ENCODE measurements at places on chromosomes 3 and 15.

DNA sequence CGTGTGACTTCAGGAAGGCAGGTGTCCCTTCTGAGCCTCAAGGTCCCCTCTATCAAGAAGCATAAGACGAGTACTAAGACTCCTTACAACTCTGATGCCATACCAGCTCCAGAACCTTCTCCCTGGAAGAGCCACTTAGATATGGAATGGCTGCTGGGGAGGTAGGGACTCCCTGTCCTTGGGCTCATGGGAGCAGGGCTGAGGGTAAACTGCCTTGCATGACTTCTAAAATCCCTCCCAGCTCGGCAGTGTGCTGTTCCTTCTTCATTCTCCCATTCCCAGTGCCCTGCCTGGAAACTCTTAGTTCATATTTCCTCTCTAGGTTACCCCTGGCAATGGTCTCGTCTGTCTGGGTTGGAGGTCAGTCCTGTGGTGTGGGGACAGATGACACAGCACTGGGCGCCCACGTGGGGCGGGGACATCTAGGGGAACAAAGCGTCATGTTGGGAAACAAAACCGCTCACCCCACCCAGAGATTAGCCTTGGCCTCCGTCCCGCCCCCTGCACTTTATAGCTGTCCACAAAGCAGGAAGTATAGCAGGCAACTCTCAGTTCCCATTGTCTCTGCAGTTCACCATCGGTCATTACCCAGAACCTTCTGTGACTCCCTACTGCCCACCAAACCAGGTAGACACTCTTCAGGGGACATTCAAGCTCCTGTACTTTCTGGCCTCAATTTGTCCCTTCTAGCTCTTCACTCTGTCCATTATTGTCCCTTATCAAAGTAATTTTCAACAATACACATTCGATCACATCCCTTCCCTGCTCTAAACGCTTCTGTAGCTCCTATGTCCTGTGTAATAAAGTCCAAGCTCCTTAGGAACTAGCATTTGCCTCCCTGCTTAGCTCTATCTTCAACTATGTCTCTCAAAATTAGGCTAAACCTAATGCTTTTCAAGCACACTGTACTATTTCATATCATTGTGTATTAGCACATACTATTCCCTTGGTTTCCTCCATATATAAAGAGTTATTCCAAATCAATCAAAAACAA lies 73.8 kb downstream of the IQSEC1 start:
- DNase-seq = no peak

DNA sequence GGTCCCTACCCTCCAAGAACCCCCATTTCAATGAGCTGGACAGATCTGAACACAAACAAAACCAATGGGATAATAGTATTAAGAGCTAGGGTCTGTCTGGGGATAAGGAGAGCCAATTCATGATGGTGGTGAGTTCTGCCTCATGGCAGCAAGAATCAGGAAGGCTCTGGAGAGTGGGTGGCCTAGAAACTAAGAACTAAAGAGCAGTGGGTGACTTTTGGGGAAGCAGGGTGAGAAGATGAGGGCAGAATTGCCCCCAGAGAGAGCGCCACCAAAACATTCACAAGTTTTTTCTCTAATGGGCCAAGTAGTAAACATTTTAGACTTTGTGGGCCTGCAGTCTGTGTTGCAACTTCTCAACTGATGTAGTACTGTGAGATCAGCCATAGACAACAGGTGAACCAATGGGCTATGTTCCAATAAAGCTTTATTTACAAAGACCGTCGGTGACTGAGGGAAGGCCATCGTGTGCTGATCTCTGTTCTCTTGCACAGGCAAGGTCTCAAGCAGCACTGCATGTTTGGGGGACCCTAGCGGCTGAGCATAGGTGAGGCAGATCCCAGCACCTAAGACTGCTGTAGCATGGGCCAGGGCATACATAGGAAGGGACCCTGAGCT lies 225.5 kb upstream of the ST8SIA2 start:
- DNase-seq = no peak

DNA sequence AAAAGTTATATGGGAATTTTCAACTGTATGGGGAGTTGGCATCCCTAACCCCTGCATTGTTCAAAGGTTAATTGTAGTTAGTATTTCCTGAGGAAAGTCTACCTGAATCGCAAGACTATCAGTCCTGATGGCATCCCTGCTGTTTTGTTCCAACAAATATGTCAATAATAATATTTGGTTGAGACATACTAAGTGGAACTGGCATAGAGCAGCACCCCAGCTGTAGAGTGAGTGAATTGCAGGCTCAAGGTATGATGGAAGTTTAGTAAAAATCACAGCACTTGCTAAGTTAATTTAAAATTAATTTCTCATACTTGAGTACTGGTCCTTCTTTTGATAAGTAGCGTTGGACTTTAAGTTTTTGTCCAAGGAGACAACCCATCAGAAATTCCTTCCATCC lies 18.0 kb upstream of the COMMD2 start:
- no peak for DNase-seq

DNA sequence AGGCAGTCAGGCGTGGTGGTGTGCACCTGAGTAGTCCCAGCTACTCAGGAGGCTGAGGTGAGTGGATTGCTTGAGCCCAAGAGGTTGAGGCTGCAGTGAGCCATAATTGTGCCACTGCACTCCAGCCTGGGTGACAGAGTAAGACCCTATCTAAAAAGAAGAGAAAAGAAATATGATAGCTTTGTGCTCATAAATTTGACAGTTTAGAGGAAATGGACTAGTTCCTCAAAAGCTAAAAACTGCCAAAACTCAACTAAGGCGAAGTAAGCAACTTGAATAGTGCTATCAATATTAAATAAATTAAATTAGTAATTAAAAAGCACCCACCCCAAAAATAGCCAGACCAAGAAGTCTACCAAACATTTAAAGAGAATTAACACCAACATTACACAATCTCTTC lies 24.5 kb upstream of the SLC15A2 start:
- DNase-seq = no peak

DNA sequence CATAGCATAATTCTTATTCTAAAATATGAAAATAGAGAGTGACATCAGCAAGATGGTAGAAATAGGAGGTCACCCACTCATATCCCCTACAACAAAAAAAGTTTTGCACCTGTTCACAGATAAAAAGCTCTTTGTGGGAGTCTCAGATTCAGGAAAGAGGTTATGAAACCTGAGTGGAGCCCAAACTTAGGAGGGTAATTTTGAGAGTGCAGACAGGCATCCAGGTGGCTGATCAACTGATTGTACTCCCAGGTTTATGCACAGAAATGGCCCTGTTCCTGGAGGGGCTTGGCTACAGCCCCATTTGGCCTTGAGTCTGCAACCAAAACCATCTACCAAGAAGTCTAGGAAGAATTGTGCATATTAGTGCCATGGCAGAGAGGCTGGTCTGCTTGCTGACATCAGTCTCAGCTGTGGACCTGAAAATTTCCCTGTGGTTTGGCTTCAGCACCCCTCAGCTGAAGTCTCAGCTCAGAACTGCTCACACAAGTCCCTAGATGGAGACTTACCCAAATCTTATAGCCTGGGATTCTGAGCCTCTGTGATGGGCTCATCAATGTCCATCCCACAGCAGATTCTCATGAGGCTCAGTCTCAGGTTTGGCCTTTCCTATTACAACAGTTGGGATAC lies 291.6 kb downstream of the IL20RB start:
- DNase-seq = no peak

DNA sequence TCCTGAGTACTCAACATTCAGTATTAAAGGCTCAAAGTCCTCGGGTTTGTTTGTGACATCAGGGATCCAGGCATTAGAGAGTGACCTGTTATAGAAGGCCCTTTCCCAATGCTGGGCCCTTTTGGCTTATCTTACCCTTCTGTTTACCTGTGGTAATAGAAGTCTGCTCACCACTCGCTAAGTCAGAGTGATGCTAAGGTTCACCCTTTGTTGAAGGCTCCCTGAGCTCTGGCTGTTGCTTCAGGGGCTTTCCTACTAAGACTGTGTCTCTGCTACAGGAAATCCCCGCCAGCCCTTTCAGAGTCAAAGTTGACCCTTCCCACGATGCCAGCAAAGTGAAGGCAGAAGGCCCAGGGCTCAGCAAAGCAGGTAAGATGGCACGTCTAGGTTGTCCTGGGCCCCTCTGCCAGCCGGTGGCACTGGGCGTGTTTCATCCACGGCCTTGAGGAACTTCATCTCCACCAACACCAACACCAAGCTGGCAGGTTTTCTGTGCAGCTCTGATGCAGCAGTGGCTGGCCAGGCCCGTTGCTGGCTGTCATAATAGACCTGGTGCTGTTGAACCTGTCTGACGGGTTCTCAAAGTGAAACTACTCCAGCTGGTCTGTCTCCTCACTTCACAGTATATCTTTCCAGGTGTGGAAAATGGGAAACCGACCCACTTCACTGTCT lies 99.1 kb downstream of the DNASE1L3 start:
- DNase-seq = no peak

GRCh38 chr3:71989165-71989564 lies 204.2 kb upstream of the PROK2 start:
- no peak for DNase-seq

GRCh38 chr15:73265536-73266153 lies 103.1 kb downstream of the HCN4 start:
- DNase-seq = no peak

GRCh38 chr15:80485370-80486164 lies 81.4 kb downstream of the ARNT2 start:
- no peak for DNase-seq

DNA sequence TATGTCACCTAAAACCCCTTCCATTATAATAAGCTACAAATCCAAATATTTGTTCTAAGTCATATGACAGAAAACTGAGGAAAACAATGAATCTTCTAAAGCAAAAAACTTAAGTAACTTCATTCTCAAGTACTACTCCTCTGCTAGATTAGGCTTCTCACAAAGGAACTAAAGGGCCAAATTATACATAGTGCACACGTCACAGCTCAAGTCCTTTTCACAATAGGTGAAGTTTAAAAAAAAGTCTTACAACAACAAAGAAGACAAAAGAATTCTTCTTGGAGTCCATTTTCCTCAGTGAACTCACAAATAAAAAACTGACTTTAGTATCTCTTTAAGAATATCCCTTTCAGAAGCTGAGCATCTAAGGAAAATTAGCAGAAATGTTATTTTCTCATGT lies 479.9 kb downstream of the MAGI1 start:
- no peak for DNase-seq

- DNase-seq = no peak
Observed at GRCh38 chr15:52806284-52806655, 16.1 kb upstream of the ONECUT1 start.

- no peak for DNase-seq
Observed at GRCh38 chr3:57163751-57164150, 1.4 kb downstream of the IL17RD start.

- no peak for DNase-seq
Observed at GRCh38 chr15:60569596-60569995, 90.7 kb upstream of the ICE2 start.

DNA sequence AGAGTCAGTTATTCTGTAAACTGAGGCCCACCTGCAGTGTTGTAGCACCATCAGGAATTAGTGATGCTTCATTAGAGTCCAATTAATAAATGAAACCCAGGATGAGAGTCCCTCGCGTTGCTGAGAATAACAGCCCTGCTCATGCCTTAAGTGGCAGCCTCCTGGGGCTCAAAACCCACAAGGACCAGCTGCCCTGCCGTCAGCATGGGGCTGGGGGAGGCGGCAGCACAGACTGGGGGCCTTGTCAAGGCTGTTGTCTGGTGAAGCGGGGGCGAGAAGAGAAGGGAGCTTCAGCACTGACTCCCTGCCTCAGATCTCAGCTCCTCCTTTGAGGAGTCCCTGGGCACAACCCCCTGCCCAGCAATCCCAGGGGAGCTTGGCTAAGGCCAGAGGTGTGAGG lies 21.0 kb downstream of the CCDC33 start:
- DNase-seq = no peak

- DNase-seq = no peak
Observed at GRCh38 chr3:54670201-54671000, 257.5 kb downstream of the LRTM1 start.

- no peak for DNase-seq
Observed at GRCh38 chr15:28112101-28112760, 13.1 kb upstream of the OCA2 start.

DNA sequence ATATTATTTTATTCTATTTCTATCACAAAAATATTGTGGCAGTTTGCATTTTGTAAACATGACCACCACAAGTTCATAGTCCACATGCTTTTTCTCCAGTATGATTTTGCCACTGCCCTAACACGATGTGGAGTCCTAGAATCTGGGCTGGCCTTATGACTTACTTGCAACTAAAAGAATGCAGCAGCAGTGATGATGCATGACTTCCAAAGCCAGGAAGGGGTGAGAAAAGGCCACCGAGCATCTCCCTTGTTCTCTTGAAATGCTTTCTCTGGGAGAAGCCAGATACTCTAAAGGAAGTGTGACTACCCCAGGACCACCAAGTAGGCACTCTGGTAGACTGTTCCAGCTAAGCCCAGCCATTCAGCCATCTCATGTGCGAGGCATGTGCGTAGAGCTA lies 191.6 kb upstream of the MRPL3 start:
- DNase-seq = no peak

- DNase-seq = no peak
Observed at GRCh38 chr3:20527368-20527767, 341.4 kb upstream of the SGO1 start.

- no peak for DNase-seq
Observed at GRCh38 chr3:118850687-118851086, 184.0 kb downstream of the IGSF11 start.

DNA sequence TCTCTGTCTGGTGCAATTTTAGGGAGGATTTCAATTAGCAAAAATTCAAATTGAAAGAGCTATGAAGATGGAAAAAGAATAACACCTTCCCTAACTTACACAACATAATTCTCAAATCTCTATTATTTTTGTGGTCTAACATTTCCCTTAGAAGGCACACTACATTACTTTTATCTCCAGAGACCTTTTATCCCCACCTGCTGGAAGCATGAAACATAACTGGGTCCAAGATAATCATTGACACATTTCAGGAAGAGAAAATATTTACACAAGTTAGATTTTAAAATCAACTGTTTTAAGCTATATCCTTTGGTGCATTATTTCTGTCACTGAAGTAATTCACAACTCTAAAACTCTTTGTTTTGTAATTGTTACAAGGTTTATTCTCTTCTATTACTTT lies 779.5 kb downstream of the ROBO1 start:
- DNase-seq = no peak

DNA sequence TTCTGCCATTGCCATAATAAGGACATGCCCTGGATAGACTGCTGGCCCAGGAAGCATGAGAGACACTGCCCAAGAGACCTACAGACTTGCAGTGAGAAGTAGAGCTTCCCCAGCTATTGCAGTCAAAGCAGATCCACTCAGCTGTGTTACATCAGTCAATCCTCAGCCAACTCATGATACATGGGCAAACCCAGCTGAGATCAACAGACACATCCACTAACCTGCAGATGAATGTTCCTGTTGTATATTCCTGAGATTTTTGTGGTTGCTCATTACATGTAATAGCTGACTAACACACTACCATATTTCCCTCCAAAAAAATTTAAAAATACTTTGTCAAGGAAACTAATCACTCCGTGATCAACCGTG lies 68.6 kb downstream of the DCLK3 start:
- DNase-seq = no peak

GRCh38 chr15:65655026-65655425 lies 33.3 kb downstream of the SLC24A1 start:
- no peak for DNase-seq

- peak; percentile 97 for DNase-seq
Observed at GRCh38 chr3:46976326-46977190, at the start of gene CCDC12. CCDC12 (minus strand) TSS chr3:46976745; CDS start chr3:46976732, 13 bp downstream.

Data from GDM1 (cell line).